ENCODE measurements at places on chromosomes 7 and 10. TPM values are rescaled to one million over a fixed set of nuclear protein-coding genes. Genes with fewer than 3 reads are reported as not detected.

CHRM2 gene
- polyA plus RNA-seq, result 3.8 TPM

SEMA3D gene
- 43.1 TPM for polyA plus RNA-seq

ASL gene
- polyA plus RNA-seq, result 25.1 TPM

CDC14C gene
- polyA plus RNA-seq, result not detected

FBXO24 gene
- 1.5 TPM for polyA plus RNA-seq

TMEM176B gene
- 79.9 TPM for polyA plus RNA-seq

HMX3 gene
- polyA plus RNA-seq, result not detected

LIPF gene
- 0.18 TPM for polyA plus RNA-seq

HILPDA gene
- 17.3 TPM for polyA plus RNA-seq

PTF1A gene
- polyA plus RNA-seq, result not detected

FANK1 gene
- 8.1 TPM for polyA plus RNA-seq

C10orf62 gene
- 0.47 TPM for polyA plus RNA-seq

PTPN20 gene
- 1.9 TPM for polyA plus RNA-seq

CALHM3 gene
- polyA plus RNA-seq, result not detected

CHAT gene
- polyA plus RNA-seq, result not detected

RBP3 gene
- 0.07 TPM for polyA plus RNA-seq

AEBP1 gene
- 68.4 TPM for polyA plus RNA-seq

FFAR4 gene
- not detected for polyA plus RNA-seq

TMEM178B gene
- polyA plus RNA-seq, result 0.39 TPM

PIP gene
- polyA plus RNA-seq, result not detected

CCDC172 gene
- polyA plus RNA-seq, result not detected

Measured in right renal pelvis (tissue), 4 donors.